ENCODE measurements at places on chromosomes 2 and 18.

- no peak for DNase-seq
Observed at GRCh38 chr2:55422876-55423665, 3.4 kb upstream of the CCDC88A start.

DNA sequence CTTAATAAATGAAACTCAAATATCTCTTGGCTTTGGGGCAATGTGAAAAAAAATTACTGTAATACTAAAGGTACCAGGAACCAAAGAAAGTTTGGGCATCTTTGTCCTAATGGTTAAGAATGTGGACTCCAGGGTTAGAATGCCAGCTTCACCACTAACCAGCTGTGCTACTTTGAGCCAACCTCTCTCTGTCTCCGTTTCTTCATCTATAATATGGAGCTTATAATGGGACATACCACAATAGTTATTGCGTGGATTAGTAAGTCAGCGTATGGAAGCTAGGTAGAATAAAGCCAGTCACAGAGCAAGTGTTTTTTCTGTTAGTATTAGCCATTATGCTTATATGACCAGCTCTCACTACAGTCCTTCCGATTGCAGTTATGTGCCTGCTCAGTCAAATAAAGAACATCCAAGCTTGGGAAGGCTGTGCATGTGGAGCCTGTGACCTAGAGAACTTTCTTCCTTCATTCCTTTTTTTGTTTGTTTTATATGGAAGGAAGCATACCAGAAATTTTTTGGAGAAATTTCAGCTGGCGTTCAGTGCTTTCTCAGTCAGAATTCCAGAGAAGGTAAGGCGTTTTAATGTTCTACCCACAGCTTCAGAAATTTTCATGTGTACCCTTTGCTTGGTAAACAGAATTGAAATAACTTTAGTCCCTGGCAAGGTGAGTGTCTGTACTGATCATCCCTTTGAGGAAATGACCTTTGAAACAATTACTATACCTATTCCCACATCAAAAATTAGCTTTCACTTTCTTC, 114.0 kb upstream of the RND3 start:
- DNase-seq = no peak

GRCh38 chr2:113183264-113183663, 9.5 kb downstream of the PSD4 start:
- DNase-seq = no peak

DNA sequence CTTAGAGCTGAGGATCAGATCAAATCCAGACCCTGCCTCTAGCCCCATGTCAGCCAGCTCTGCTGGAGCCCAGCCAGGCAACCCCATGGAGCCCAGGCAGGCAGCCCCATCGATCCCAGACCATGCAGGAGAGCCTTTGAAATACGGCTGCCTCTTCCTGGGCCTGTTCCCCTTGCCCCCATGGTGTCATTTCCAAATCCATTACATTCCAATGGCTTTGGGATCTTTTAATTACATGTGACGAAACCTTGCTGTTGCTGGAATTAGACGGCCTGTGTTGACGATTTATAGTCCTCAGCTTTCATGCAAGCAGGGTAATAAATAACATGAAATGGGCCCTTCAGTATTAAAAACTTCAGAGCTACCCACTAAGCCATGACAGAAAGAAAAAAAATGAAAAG, 75.8 kb upstream of the SLC14A2 start:
- DNase-seq = no peak

DNA sequence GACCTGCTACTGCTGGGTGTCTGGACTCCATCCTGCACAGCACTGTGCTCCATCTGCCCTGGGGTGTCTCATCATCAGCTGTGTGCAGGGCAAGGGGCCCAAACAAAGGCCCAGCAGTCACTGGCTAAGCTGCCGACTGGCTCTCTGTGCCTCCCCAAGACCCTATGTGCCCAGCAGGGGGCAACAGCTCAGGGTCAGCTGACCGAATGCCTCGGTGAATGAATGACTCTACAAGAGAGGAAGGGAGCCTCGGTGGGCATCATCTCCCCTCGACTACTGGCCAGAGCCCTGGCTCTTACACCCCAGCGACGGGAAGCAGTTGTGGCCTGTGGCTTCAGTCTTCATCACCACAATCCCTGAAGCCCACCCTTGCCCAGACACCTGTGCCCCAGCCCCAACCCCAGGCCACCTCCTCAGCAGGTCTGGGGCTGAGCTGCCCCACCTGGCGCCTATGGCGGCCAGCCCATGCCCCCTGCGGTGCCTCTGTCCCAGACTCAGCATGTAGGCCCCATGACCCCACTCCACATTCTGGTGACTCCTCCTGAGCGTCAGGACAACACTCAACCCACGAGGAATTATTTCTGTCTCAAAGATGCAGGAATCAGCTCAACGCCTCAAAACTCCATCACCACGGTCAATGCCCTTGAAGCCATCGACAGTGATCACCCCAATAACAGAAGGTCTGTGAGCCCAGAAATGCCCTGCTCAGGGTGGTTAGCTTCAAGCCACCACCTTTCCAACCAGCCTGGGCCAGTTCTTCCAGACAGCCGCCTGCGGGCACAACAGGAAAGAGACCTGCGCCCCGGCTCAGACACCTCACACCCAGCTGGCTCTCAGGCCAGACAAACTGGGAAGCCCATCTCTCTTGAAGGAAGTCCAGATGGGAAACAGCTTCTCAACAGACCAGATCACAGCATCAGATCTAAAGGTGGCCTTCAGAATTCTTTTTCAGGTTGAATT, 1.6 kb upstream of the GPR17 start:
- no peak for DNase-seq

DNA sequence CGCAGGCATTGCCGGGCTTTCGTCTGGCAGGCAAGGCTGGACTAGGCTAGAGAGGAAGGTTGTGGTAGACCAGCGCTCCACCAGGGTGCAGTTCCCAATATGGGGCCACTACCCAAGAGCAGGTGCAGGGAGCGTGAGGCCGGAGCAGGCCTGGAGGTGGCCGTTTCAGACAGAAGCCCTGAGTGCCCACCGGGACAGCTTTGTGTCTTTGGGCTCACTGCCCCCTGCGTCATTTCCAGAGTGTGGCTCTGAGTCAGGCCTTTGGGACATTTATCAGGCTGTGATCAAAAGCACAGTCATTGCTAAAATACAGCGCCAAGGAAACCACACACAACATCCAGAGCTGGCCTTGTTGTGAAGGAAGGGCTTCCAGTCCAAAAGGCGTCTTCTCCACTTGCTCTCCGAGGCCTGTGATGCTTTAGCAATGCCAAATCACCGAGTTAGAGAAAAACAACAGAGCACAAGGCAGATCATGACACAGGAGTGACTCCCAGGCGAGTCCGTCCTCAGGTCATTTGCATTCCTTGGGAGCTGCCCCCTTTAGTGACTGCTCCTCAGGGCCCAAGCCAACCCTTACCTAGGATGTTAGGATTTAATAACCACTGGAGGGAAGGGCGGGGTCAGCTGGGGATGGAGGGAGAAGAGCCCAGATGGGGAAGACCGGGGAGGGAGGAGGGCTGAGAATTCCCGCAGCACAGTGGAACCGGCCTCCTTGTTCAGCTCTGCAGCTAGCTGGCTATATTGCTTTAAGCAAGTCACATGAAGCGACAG, 42.3 kb downstream of the RFX8 start:
- DNase-seq = no peak

GRCh38 chr2:67242456-67242855, 154.7 kb upstream of the ETAA1 start:
- DNase-seq = no peak

DNA sequence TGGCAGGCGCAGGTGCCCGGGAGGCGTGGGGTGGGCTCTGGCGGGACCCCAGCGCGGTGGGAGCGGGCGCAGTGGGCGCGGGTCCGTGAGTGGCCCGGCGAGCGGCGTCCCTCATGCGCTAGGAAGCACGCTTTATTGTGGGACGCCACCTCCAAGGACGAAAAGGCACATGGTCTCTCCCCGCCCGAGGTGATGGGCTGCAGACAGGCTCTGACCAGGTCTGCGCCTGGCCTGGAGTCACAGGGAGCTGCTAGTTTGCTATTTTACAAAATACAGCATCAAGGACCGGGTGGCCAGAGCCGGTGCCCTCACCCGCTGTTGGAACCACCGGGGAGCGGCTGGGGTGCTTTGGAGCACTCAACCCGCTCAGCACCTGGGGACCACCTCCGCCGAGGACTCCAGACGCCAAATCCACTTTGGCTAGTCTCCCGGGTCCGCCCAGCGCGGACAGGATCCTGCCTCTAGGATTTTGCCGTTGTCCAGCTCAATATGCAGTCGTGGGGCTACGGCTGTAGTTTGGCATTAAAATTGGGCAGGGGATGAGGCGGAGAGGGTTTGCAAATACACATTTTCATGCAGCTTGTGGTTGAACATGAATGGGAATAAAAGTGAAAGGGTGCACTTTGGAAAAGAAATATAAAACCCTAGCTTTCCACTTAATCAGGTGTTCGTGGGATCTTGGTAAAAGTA, 65.4 kb downstream of the LRRFIP1 start:
- peak; percentile 41 for DNase-seq

DNA sequence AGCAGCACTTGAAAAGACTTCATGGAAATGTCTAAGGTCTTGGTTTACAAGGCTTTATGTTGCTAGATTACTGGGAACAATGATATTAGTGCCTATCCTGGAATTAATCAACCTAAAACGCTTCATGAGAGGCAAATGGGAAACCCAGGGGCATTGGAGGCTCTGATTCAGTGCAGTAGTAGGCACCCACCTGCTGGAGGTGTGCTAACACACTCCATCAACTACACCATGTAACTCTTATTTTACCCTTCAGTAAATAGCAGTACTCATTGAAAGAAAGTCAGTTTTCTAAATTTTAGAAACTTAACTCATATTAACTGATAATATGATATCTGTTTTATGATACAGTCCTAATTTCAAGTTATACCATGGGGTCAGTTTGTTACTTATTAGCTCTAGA, 17.4 kb upstream of the HNRNPA3 start:
- no peak for DNase-seq

DNA sequence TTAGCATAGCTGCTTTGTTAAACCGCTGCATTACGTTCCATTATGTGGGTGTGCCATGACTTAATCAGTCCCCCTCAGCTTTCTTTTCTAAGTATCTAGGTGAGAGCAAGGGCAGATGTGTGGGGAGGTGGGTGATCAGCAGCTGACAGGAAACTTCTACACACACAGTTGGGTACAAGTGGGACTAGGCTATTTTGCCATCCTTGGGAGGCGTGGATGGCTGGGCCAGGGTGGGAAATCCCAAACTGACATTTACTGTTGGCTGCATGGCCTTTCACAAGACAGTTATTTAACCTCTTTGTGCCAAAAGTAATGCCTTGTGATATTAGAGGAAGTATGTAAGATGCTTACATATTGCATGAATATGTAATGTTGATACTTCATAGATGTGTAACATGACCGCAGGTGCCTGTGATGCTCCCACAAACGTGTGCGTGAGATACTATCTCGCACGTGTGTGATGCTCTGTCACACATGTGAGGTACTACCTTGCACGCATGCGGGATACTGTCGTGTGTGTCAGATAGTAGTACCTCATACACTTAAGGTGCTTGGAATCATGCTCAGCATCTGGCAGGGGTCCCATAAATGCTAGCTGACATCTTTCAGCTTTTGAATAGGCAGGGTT, 314.5 kb downstream of the PRKCE start:
- no peak for DNase-seq

GRCh38 chr18:68713796-68714195, 1.1 kb downstream of the TMX3 start:
- no peak for DNase-seq

DNA sequence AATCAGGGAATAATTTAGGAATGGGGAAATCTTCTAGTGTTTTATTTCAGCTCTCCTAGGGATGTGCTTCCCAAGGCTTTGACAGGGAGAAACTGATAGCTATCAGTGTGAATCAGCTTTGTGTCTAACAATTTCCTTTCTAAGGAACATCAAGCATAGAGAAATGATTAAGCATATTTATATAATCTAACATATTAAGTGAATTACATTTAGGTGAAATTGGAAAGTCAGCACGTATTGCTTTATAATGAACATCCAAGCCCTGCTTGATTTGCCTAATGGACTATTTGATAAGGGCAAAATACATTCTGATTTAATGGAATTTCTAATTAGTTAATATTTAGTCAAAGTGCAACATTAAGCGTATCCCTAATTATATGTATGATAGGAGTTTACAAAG, 19.5 kb upstream of the TSPYL6 start:
- DNase-seq = no peak

DNA sequence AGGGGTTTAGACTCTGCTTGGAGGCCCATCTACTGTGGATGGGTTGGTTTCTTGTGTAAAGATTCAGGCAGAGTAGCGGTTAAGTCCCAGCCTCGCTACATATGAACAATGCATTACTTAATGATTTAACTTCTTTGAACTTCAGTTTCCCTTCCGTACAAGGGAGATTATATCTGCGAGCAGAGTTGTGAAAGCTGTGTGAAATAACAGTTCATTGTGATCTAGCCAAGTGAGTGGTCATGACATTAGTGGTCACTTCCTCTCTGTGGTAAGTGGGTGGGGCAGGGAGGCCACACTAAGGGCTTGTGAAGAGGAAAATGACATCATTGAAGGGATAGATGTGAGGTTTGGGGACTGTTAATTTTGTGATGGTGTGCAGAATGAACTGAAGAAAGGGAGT, 14.1 kb upstream of the MEX3C start:
- DNase-seq = no peak

DNA sequence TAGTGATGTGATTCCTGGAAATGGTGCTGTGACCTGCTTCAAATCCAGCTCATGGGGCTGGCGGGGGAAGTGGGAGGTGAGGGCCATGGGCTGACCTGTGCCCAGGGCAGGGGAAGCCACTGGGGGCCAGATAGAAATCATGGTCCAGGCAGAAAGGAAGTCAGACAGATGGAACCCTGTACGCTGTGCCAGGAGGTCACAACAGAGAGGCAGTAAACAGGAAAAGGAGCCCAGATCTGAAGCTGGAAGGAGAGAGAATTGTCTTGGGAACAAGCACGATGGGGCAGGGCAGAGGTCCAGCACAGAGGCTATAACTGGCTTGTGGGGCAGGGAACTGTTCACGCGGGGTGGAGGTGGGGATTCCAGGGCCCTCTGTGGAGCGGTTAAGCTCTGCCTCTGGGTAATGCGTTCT, 76.0 kb downstream of the RNF144A start:
- peak; percentile 15 for DNase-seq

DNA sequence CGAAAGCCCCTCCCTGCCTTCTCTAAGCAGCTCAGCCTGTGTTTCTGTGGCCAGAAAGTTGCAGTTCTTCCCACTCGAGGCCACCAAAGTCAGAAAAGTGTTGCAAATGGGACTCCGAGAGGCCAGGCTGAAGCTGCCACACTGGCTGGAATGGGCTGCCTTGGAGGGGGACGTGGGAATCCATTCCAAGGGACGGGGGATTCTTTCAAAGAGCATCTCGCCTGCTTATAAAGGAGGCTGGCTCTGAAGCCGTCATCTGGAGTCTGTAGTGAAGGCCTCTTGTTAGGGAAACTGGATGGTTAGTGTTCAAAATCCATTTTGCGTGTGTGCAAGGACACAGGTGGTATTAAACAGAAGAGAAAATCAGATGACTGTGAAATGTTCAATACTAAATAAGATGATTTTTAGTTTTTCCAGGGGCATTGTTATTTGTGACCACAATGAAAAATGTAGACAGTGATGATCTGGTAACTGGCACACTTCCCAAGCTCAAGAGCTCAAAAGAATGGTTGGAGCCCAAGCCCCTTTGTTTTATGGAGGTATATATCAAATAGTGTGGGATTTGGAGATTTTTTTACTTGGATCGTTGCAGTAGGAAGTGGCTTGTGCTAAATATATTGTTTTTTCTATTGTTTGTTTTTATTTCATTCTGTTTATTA, 782 bp downstream of the FAM228B start:
- peak; percentile 91 for DNase-seq
